NCI-H1048 (cell line): ENCODE measurements at places on chromosomes 7 and 10.

GRCh38 chr7:135706858-135707569, 21.0 kb downstream of the SLC13A4 start:
- no peak for DNase-seq

- DNase-seq: no peak
Observed at GRCh38 chr10:17655567-17656146, 11.7 kb downstream of the STAM start.

- no peak for DNase-seq
Observed at GRCh38 chr10:6347391-6347951, 144.7 kb downstream of the PFKFB3 start.

DNA sequence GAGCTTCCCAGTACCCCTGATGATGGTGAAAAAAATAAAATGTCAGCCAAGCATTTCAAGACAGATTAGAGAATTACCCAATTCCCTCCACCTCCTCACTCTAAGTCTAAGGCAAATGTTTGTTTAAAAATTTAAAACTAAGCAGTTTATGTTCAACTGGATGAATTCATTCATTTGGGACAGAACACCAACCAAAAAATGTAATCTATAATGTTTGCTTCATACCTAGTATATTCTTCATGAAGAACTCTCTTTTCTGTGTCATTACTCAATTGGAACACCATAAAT, 325.7 kb upstream of the BMPER start:
- no peak for DNase-seq

- no peak for DNase-seq
Observed at GRCh38 chr7:133744451-133744850, 382.7 kb upstream of the LRGUK start.

- no peak for DNase-seq
Observed at GRCh38 chr10:32327364-32327691, 19.6 kb downstream of the EPC1 start.

- DNase-seq: no peak
Observed at GRCh38 chr10:96365571-96365970, 6.8 kb upstream of the OPALIN start.

DNA sequence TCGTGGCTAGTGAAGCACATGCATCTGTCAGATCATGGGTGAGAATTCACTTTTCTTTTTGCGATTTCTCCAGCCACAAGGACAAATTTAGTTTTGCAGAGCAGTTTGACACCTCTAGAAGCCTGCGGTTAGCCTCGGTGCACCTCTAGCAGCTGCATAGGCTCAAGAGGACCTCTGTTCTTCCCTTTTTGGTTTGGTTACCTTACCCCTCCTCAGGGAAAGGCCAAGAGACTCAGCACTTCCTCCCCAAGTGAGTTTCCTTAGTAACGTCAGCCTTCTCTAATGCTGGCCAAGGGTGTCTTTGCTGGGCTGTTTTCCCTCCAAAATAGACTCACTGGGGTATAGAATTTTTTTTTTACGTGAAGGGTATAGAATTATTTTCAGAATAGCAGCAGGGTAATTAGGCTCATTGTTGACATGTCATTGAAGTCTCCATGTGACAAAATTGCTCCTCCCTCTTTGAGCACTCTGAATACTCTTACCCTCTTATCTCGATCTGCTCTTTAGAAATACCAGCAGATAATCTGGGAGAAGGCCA, 97.8 kb downstream of the AUTS2 start:
- DNase-seq: no peak

DNA sequence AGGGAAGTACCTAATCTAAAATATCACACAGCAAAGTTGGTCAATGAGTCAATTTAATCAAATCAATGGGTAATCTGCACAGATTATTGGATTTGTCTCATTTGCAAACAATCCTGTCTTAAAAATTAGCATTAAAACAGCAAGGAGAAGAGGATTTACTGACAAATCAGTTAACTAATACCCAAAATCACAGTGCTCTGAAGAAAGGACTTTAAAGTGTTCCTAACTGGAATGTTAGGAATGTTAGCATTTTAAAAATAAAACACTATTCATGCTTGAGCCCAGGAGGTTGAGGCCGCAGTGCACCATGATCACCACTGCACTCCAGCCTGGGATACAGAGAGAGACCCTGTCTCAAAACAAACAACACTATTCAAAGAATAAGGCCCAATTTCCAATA, 83.1 kb downstream of the CHCHD3 start:
- no peak for DNase-seq

GRCh38 chr7:54299426-54299825, 242.7 kb upstream of the VSTM2A start:
- no peak for DNase-seq

DNA sequence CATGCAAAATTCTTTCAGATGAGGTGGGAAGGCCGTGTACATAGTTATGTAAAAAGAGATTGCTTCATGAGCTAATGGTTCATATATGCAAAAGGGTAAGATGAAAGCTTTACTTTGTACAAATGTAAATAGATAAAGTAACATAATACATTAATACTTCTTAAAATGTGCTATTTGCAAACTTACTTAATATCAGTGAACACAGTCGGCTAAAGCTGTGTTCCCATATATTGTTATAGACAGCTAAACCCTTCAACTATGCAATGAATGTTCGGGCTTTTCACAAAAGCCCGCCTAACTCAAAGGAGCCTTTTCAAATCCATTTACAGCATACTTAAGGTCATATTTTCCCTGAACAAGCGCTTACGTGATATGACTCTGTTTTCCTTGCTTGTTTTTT, 340.6 kb upstream of the GALNT17 start:
- DNase-seq: no peak

- no peak for DNase-seq
Observed at GRCh38 chr10:94890264-94891022, 48.0 kb upstream of the CYP2C9 start.

- DNase-seq: no peak
Observed at GRCh38 chr10:86287110-86287793, 79.3 kb downstream of the GRID1 start.

DNA sequence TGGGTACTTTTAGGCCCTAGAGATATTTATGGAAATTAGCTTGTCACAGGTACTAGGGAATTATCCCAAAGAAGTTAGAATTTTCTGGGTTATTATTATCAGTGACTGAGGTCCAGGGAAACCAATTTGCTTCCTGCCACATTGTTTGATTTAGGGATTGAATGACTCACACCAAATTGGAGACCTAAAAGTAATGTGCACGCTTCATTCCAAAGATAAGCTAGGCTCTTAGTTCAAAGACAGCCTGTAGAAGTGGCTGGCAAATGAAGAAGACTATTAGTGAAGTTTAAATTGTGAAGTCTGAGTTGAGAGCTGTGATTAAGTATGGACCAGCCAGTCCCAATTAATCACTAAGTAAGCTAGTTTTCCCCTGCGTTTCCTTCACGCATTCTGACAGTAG, 188.1 kb upstream of the MYO3A start:
- no peak for DNase-seq

GRCh38 chr7:98287486-98287959, 6.0 kb downstream of the BRI3 start:
- DNase-seq: no peak

DNA sequence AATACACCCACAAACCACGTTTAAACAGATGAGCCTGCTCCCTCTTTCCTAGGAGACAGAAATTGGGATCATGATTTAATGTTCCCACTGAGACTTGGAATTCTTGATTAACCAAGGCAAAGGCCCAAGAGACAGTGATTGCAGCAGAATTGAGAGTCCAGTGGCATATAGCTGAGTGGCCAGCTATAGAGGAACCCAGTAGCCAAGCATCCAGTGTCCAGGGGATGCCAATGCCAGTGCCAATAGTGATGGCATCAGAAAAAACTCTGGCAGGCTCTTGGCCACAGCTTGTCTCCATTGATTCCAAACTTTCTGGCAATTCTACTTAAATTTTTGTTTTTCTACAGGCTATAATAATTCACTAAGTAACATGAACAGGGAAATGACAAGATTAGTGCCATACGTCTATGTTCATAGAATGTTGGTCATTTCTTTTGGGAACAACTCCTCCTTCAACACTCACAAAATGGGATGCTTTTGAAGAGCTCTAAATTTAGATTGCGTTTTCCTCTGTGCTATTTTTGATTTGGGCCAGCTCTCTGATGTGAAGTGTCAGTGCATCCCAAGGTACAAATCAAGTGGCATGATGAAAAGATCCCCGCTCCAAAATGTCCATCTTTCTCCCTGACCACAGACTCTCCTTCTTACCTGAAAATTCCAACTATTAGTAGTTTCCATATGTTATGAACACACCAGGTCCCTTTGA, 83.1 kb upstream of the A1CF start:
- no peak for DNase-seq

GRCh38 chr7:40656349-40656748, 521.5 kb downstream of the SUGCT start:
- DNase-seq: no peak

GRCh38 chr10:13820964-13821337, 234.2 kb downstream of the PRPF18 start:
- DNase-seq: no peak

DNA sequence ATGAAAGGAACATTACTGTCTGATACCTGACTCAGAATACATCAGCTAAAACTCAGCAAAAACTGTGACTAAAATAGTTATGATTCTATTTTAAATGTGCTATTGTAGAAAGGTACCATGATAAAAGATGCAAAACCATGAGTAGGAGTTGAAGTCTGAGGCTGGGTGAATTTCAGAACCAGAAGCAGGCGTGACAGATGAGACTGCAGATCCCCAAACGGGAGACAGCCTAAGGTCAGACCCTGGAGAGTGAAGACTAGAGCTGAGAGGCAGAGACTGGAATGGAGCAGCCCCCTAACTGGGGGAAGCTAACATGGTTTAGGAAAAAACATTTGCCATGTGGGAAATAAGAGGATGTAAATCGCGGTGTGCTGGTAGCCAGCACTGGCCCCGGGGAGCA, 275.8 kb downstream of the POM121L12 start:
- DNase-seq: no peak

GRCh38 chr7:84895563-84895962, 291.3 kb downstream of the SEMA3D start:
- no peak for DNase-seq

DNA sequence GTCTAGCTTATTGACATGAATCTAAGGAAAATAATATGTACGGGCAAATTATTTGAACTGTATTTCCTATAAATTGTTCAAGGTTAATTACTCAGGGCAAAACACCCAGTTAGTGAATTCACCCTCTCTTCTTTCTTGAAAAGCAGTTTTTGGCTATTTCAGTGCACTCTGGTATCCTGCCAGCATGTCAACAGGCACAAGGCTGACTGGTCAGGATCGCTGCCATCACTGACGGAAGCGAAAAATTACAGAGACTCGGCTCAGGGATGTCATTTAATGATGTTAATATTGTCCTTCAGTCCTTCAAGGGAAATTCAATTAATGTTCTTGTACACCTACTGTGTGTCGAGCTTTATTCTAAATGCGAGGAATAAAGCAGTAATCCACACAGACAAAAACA, 28.3 kb upstream of the OLAH start:
- DNase-seq: no peak

GRCh38 chr7:139687211-139687954, 90.4 kb downstream of the HIPK2 start:
- DNase-seq: no peak

- DNase-seq: no peak
Observed at GRCh38 chr10:96691761-96692160, 28.6 kb downstream of the PIK3AP1 start.
